ENCODE measurements at places on chromosomes 11 and 22.

- DNase-seq = peak; percentile 78
These were observed 663 bp downstream of the MYH9 start for GRCh38 chr22:36386900-36387708.

DNA sequence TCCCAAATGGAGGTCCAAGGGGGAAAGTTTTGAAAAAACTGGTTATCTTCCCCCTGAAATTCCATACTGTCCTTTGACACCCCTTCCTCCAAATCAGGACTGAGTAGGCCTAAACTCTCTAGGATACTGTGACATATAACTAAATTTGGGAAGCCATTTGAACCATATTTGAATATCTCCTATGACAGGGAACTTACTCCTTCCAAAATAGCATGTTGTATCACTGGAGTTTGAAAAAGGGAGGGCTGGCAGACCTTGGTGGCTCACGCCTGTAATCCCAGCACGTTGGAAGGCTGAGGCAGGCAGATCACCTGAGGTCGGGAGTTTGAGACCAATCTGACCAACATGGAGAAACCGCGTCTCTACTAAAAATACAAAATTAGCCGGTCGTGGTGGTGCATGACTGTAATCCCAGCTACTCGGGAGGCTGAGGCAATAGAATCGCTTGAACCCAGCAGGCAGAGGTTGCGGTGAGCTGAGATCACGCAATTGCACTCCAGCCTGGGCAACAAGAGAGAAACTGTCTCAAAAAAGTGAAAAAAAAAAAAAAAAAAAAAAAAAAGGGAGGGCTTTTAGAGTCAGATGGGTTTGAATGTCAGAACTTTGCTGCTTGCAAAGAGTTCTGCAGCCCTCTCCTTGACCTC lies 42.4 kb downstream of the PIK3C2A start:
- no peak for DNase-seq

DNA sequence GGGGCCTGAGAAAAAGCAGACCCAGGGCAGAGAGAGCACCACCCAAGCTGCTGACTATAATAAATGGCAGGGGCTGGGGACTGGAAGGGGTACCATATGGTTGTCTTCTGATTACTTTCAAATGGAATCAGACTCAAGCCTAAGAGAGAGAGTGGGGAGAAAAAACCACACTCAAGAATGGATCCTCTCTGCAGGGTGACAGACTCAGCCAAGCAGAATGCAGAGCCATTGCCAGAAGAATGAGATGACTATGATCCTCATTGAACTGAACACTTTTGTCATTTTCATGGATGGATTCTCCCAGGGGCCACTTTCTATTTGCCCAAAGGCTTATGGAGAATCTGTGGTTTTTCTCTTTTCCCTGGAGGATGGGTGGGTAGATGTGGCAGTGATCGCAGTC lies 8.7 kb downstream of the UBASH3B start:
- no peak for DNase-seq

DNA sequence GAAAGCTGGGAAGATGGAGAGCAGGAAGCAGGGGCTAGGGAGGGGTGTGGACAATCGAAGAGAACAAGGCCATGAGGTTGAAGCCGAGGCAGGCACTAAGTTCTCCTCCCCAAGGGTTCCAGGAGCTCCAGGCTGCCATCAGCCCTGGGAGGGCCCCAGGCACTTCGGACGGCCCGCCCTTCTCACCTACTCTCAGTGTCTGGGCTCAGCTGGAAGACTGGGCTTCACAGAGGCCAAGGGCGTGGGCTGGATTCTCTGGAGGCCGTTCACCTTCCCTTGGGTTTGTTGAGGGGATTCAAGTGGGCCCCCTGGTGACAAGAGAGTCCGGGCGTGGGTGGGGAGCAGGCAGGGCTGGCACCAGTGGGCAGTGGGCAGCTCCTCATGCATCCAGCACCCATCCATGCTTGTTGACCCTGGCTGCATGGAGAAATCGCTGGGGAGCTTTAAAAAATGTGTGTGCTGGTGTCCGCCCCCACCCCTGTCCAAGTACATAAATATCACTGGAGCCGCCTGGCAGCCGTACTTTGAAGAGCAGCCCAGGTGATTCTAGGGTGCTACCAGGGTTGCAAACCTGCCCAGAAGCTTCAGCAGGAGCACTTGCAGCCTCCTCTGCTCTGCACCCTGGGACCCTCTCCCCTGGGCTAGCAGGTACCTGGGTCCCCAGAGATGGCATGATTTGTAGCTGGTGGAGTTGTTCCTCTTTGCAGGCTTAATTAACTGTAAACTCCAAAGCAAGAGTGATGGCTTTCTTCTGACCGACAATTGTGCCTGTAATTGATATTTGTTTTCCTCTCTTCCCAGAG lies 74.3 kb downstream of the RTL6 start:
- DNase-seq = no peak

DNA sequence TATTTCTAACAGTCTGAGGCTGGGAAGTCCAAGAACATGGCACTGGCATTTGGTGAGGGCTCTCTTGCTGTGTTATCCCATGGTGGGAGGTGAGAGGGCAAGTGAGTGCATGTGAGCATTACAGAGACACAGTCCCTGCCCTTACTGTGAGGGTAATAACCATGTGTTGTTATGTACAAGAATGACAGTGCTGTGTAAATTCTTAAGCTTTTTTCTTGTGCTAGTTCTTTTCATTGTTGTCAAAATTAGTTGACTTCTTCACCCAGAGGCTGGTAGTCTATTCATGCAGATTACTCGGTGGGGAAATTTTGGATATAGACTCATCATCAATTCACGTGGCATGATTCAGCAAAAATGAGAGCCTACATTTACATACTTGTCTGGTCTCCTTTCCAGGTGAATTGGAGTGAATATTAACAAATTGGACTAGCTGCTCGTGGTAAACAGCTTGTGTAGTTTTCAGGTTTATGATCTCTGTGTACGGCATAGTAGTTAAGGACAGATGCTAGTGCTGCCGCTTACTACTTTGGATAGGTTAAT lies 49.3 kb downstream of the ATXN10 start:
- no peak for DNase-seq

DNA sequence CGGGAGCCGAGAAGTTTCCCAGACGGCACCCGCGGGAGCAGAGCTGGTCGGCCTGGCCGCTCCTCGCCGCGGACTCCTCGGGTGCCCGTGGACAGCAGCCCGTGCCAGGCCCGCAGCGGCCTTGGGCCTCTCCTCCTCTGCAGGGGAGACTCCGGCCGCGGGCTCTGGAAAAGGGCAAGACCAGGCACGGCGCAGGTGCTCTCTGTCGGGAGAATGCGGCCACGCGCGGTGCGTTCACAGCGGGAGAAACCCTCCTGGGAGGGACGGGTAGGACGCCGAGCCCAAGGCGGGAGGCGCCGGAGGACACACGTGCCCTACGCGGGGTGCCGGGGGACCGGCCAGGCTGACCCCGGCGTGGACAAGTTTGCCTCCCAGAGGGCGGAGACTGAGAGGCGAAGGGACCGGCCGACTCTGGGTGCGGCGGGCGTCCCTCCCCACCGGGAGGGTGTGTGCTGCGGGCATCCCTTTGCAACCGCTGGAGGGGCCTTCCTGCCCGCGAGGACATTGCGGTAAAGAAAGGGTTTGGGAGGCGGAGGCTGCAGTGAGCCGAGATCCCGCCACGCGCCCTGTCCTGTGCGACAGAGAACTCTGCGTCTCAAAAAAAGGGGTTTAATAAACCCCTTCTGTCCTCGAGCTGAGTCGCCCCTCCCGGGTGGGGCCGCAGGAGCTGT lies 2.3 kb downstream of the IFITM1 start:
- peak; percentile 60 for DNase-seq

- DNase-seq = no peak
These were observed 65.3 kb downstream of the ARFGAP2 start for GRCh38 chr11:47111318-47111804.

DNA sequence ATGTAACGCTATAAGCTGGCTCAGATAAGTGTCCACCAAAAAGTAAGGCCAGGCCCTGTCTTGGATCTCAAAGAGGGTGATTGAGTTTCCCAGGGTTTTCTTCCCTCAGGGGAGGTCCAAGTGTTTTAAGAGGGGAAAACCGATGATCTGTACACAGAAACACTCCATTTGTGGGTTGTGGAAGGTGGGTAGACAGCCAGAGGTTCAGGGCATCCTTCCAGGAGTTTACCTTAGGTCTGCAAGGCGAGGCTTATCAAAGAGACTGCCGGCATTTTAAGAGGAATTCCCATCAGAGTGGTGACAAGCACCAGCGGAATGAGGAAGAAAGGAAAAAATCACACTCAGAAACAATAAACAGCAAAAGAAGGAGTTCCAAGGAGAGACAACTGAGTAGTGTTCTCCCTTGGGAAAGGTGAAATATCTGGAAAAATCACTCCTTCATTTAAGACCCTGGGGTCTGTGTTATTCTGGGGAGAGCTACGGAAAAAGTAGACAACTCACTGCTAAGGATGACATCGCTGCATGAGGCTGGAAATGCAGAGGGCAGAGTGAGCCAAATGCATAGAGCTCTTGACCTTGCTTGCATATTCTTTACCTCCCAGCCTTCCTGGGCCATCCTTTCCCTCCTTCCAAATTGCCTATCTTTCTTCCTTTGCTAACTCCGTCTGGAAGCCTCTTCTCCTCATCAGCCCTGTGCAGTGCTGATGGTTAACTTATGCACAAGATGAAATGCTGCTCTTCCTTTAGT lies 22.1 kb upstream of the MMP7 start:
- no peak for DNase-seq

- no peak for DNase-seq
These were observed 6.1 kb downstream of the P2RY2 start for GRCh38 chr11:73223998-73224730.

GRCh38 chr22:45708145-45708544 lies 36.5 kb downstream of the ATXN10 start:
- no peak for DNase-seq

GRCh38 chr11:105968021-105968697 lies 53.9 kb downstream of the MSANTD4 start:
- no peak for DNase-seq

- no peak for DNase-seq
These were observed 1.1 kb upstream of the TTLL8 start for GRCh38 chr22:50058906-50059880.

- no peak for DNase-seq
These were observed 62.5 kb downstream of the MACROD1 start for GRCh38 chr11:64103277-64103985.

DNA sequence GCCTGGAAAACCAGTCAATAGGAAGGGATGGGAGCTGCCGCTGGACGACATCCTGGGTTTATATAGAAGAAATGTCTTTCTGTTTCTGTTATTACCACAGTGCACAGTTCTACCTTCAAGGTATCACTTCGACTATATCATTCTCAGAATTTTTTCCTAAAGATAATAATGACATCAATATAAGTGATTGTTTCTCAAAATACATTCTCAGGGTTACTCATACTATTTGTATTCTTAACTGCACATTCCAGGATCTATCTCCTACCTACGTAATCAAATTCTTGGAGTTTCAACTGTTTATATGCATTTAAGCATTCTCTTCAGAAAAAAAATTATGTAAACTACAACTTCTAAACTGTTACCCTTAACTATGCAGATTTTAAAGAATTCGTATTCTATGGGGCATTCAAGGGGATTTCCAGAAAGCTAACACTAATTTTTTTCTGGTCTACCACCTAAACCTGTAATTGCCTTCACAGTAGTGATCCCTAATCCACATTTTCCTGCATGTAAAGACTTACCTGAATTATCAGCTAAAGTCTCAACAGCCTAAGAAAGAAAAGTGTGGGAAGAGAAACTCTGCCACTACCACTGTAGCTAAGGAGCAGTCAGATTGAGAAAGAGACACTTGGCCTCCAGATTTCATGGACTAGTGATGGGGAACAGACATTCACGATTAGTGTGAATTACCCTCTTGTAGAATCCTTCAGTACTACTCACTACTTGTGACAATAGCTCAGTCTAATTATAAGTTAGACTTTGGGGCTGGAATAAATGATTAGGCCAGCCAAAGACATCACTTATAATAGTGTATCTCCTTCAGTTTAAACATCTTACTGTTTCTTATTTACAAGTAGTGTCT lies at the start of gene OR51B5:
Gene OR51B5 (minus strand): TSS at position 51 of the 862 bp plus-strand sequence. CDS start 0 bp downstream, at position 51.
- no peak for DNase-seq

Data from psoas muscle (tissue), 8 donors.